Endodermal cell (in vitro differentiated cells): ENCODE measurements at places on chromosomes 16 and 17. TPM values are rescaled to one million over a fixed set of nuclear protein-coding genes. Genes with fewer than 3 reads are reported as not detected.

DNA sequence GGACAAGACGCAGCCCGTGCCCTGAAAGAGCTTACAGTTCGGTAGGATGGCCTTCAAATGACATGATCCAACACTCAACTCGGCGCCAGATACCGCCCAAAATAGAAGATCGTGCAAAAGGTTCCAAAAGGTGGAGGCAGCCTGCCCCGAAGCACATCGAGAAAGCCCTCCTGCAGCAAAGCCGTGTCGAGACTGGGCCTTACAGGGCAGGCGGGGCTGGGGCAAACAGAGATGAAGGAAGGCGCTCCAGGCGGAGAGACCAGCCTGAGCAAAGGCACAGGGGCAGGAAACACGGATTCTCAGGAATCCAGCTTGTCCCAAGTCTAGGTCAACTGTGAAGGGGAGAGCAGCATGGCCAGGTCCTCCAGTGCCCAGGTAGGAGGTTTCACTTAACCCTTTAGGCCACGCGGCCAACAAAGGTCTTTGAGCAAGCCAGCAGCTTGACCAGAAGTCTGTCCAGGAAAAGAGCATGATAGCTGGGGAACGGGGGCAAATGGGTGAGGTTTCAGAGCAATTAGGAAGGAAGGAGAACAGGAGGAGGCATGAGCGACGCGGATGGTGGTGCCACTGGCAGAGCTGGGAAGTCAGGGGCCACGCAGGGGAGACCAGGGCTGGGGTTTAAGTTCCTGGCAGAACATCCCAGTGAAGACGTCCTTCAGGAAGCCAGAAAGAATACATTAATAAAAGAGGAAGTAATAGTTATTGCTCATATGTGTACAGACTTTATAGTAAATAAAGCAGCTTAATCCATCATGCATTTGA is 21.2 kb upstream of the EIF1 start:
- H3K36me3 ChIP-seq, result no peaks in the 10 kb centered on the region
- H3K4me3 ChIP-seq, result no peak overlapping the region
- no peak overlapping the region for H3K27ac ChIP-seq
- peaks cover 23% of the 10 kb centered on the region for H3K27me3 ChIP-seq

Gene FBXO39
- 0.16 and 0.18 TPM in 2 replicates for total RNA-seq

GRCh38 chr16:13148836-13149235 is 247.4 kb downstream of the SHISA9 start:
- H3K27me3 ChIP-seq, result no peaks in the 10 kb centered on the region
- H3K4me1 ChIP-seq, result peaks cover 13% of the 10 kb centered on the region
- no peak overlapping the region for H3K27ac ChIP-seq
- DNase-seq, result no peak
- H3K36me3 ChIP-seq, result no peaks in the 10 kb centered on the region

Gene SRSF1
- 96.2 to 339 TPM (median 313 TPM) in 3 replicates for total RNA-seq

DNA sequence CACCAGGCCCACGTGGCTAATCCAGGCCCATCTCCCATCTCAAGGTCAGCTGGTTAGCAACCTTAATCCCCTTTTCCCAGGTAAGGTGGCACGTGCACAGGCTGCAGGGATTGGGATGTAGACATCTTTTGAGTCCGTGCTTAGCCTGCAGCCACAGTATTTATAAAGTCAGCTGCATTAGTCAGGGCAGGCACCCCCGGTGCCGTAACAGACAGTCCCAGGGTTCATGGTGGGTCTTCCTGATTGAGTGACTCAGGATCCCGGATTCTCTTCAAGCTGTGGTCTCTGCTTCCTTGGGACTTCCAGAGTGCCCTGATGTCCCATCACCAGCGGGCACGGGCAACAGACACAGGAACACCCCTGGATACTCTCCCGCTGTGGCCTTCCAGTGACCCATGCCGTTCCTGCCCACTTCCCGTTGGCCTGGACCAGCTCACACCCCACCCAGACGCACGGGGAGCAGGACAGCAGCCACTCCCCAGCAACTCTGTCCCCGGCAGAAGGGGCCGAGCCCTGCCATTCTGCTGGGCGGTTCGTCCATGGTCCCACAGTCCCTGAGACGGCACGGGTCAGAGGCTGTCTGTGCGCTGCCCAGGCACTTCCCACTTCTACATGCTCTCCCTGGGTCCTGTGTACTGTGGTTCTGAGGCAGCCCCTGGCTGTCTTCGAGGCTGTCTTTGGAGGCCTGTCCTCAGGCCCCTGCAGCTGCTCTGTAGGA is 248.6 kb upstream of the GSE1 start:
- H3K4me1 ChIP-seq, result peaks cover 8% of the 10 kb centered on the region
- peak; percentile 37 for DNase-seq
- H3K4me3 ChIP-seq, result no peak overlapping the region
- no peaks in the 10 kb centered on the region for H3K36me3 ChIP-seq
- H3K27ac ChIP-seq, result peak overlapping the region; percentile 16

DNA sequence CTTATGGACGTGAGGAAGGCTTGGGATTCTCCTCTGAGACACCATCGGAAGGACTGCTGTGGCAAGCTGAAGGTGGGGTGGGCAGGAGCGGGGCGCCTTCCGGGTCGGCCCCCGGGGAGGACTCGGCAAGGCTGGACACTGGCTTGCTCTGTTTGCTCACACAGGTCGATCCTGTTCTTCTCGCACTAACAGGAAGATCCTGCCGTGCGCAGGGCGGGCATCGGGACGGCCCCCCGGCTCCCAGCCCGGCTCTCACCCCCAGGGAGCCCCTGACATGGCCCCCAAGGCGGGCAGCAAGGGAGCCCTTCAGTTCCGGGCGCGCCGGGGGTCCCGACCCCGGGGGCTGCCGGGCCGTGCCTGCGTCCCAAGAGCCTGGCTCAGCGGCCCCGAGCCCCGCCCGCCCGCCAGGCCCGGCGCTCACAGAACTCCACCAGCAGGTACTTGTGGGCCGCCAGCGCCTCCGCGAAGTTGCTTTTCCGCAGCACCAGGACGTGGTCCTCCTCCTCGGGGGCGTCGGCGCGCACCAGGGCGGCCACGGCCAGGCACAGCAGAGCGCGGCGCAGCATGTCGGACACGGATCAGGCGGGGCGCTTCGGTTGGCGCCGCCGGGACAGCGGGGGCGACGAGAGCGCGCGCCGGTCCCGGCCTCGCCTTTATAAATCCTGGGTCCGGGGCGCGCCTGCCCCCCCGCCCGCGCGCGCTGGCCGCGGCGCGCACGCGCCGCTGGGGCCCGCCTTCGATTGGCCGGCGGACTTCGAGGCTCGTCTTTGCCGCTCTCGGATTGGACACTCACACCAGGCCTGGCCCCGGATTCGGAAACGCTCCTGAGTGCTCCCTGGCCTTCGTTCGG is at the start of gene P4HB:
Gene P4HB (minus strand): TSS at position 630 of the 850 bp plus-strand sequence. CDS start 64 bp downstream, at position 566.
- H3K4me1 ChIP-seq, result peaks cover 8% of the 10 kb centered on the region
- peaks cover 65% of the 10 kb centered on the region for H3K36me3 ChIP-seq
- peak within 1 kb of the TSS; percentile 99 for H3K4me3 ChIP-seq
- H3K27me3 ChIP-seq, result no peaks in the 10 kb centered on the region

DNA sequence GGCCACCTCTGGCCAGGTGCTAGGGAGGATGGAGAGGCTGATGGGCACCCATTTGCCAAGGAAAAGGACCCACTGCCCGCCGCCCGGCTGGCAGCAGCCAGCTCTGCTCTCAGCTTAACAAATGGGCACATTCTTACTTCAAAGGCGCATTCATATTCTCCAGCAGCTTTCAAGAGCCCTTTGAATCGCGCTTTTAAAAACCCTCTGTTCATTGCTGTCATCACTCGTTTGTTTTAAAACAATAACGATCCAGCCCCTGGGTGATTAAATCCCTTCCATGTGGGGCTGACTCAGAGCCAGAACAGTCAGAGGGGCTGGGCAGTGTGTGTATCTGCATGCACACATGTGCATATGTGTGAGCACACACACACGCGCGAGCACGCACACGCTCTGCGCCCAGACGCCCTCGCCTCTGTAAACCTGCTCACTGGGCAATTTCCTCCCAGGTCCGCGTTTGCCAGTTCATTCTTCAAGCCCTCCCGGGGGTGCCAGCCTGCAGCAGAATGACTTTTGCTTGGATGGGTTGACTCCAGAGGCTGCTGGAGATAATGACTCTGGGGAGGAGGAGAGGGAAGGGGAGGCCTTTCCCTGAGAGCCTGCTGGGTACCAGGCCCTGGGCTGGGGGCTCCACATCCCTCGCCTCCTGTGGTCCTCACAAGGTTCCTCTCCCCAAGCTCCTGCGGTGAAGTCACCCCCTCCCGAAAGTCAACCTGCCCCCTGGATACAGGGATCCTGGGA is 133.1 kb downstream of the SDK2 start:
- H3K4me1 ChIP-seq, result no peaks in the 10 kb centered on the region
- no peak overlapping the region for H3K27ac ChIP-seq
- H3K27me3 ChIP-seq, result no peaks in the 10 kb centered on the region
- DNase-seq, result no peak
- H3K36me3 ChIP-seq, result no peaks in the 10 kb centered on the region

DNA sequence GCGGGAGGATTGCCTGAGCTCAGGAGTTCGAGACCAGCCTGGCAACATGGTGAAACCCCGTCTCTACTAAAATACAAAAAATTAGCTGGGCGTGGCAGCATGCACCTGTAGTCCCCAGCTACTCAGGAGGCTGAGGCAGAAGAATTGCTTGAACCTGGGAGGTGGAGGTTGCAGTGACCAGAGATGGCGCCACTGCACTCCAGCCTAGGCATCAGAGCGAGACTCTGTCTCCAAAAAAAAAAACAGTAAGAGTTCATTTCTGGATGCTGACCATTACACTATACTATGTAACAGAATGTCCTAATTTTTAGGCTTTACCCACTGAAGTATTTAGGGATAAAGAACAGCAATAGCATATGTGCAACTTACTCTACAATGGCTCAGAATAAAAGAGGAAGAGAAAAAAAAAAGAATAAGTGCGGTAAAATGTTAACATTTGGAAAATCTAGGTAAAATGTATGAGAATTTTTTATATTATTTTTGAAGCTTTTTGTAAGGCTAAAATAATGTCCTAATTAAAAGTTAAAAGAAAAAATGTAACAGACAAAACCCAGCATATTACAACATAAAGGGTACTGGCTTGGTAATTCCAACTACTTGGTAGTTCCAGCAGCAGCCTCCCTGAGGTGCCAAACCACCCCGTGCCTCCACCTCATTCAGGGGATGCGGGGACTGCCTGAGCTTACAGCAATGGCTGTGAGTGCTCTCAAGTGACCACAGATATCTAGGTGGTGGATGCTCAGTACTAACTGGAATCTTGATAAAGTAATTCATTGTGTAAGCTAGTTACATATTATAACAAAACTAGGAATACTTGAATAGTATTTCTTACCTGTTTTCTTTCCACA is 10.9 kb downstream of the COPS3 start:
- H3K27ac ChIP-seq, result no peak overlapping the region
- no peak overlapping the region for H3K4me3 ChIP-seq
- peak; percentile 84 for DNase-seq

- H3K4me1 ChIP-seq, result peaks cover 3% of the 10 kb centered on the region
- H3K4me3 ChIP-seq, result no peak overlapping the region
- H3K27me3 ChIP-seq, result no peaks in the 10 kb centered on the region
- no peaks in the 10 kb centered on the region for H3K36me3 ChIP-seq
Measured at GRCh38 chr16:69503244-69503643, 62.5 kb upstream of the NFAT5 start.

Gene ASPA
- total RNA-seq, result not detected in 3 replicates

GRCh38 chr16:17313085-17313611 is 157.6 kb downstream of the XYLT1 start:
- no peak overlapping the region for H3K27ac ChIP-seq
- no peaks in the 10 kb centered on the region for H3K27me3 ChIP-seq
- DNase-seq, result no peak
- H3K4me1 ChIP-seq, result peaks cover 1% of the 10 kb centered on the region
- no peak overlapping the region for H3K4me3 ChIP-seq
- H3K36me3 ChIP-seq, result no peaks in the 10 kb centered on the region

GRCh38 chr16:72128701-72129100 is 35.1 kb downstream of the DHX38 start:
- H3K36me3 ChIP-seq, result no peaks in the 10 kb centered on the region
- DNase-seq, result peak; percentile 92
- no peaks in the 10 kb centered on the region for H3K27me3 ChIP-seq
- peaks cover 32% of the 10 kb centered on the region for H3K4me1 ChIP-seq
- H3K27ac ChIP-seq, result no peak overlapping the region
- peak overlapping the region; percentile 12 for H3K4me3 ChIP-seq

- H3K4me1 ChIP-seq, result no peaks in the 10 kb centered on the region
- DNase-seq, result no peak
- H3K4me3 ChIP-seq, result no peak overlapping the region
- H3K36me3 ChIP-seq, result no peaks in the 10 kb centered on the region
- H3K27me3 ChIP-seq, result peaks cover 39% of the 10 kb centered on the region
Measured at GRCh38 chr17:73099511-73099910, 7.0 kb upstream of the SLC39A11 start.

DNA sequence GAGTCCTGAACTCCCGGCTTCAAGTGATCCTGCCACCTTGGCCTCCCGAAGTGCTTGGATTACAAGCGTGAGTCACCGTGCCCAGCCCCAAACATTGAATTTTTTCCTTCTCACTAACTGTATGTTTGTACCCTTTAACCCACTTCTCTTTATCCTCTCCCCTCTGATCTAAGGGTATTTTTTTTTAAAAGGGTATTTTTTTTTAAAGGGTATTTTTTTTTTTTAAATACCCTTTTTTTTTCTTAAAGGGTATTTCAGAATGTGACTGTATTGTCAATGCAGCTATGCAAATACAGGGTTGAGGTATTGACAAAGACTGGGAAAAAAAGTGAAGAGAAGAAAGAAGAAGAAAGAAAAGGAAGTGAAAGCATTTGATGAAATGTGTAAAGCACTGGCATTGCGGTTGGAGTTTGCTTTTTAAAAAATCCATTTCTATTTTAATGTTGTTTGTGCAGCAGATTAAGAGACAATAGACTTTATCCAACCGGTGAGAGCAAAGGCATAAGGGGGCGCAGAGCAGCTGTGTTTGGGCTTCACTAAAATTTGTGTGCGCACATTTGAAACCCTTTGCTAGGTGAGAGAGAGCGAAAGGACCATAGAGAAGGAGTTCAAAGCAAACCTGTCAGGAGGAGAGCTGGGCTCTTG is 42.4 kb downstream of the SYT17 start:
- no peaks in the 10 kb centered on the region for H3K27me3 ChIP-seq
- peaks cover 50% of the 10 kb centered on the region for H3K36me3 ChIP-seq
- H3K4me1 ChIP-seq, result no peaks in the 10 kb centered on the region
- DNase-seq, result no peak

DNA sequence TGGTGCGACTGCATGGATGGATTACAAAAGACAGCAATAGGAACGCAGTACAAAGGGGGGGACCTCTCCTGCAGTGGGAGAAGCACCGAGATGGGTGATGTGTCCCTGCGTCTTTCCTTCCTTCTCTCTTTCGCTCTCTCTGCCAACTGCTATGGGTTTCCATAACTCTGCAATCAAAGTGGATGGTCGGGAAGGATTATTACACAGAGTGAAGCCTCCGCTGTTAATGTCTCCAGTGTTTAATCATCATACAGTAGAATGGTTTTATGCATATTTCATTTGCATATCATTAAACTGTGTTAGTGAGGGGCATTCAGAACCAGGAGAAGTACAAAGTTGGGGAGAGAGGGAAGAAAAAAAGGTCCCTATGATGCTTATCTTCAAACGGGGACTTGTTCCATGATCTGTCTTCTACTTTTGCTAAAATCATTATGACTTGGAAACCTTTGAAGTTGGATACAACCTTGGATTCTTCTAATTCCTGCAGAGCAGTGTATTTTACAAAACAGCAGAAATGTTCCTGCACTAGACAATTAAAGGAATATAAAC is 255.9 kb upstream of the PMFBP1 start:
- no peaks in the 10 kb centered on the region for H3K4me1 ChIP-seq
- H3K27me3 ChIP-seq, result no peaks in the 10 kb centered on the region
- H3K4me3 ChIP-seq, result no peak overlapping the region
- H3K36me3 ChIP-seq, result peaks cover 12% of the 10 kb centered on the region
- no peak overlapping the region for H3K27ac ChIP-seq
